Cardiac muscle cell (in vitro differentiated cells and primary cell): ENCODE measurements at places on chromosomes 11 and 22. TPM values are rescaled to one million over a fixed set of nuclear protein-coding genes. Genes with fewer than 3 reads are reported as not detected.
A peak's percentile ranks its signal among the peaks of the same experiment; 100 is the strongest.

DNA sequence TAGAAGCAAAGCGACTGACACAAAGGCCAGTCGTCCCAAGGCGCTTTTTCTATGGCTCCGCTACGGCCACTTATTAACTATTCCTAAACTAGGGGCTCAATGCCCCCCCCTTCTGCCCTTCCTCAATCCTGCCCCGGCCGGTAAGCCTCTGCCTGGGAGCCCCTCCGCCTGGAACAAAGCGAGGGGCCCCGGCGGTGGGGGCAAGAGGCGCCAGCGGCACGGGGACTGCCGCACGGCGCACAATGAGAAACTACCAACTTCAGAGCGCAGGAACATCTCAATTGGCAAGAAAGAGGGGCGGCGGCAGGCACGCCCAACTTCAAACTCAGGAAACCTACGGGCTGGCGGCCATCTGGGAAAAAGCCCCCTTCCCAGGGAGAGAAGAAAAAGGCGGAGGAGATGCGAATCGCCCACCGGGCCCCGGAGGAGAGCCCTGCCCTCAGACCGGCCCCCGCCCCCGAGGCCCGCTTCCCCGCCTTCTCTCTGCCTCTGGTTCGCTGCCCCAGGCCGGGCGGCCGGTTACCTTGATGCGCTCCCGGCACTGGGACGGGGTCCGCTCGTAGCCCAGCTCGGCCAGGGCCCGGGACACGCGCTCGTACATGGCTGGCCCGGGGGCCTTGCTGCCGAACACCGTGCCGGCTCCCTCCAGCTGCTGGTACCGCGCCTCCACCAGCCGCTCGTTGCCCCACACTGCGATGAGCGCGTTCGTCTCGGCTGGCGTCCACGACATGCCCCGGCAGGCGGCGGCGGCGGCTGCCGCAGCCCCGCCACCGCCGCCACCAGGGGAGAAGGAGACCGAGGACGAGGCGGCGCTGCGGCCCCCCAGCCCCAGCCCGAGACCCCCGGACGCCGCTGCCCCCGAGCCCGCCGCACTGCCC lies 619 bp downstream of the MSANTD2 start:
- H3K4me1 ChIP-seq, result peaks cover 18% of the 10 kb centered on the region
- H3K27ac ChIP-seq, result peak overlapping the region; percentile 93
- no peaks in the 10 kb centered on the region for H3K36me3 ChIP-seq
- H3K27me3 ChIP-seq, result no peaks in the 10 kb centered on the region
- DNase-seq, result peak; percentile 47

DNA sequence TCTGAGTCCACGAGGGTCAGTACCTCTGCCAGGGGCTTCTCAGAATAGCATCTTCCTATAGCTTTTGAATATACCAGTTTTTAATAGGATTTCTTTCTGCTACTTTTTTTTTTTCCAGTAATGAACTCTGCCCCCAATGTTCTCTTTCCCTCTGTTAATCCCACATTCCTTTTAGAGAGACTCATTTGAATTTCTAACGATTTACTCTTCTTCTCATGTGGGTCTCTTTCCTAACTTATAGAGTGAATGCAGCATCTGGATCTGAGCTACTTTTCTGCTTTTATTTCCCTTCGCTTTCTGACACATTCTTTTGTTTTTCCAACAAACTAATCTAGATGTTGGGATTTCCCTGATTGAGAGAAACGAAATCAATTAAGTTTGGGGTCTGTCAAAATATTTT lies 71.4 kb downstream of the INSC start:
- H3K36me3 ChIP-seq, result no peaks in the 10 kb centered on the region
- DNase-seq, result no peak
- H3K4me1 ChIP-seq, result no peaks in the 10 kb centered on the region
- no peak overlapping the region for H3K27ac ChIP-seq
- no peak overlapping the region for H3K4me3 ChIP-seq
- H3K27me3 ChIP-seq, result no peaks in the 10 kb centered on the region

- H3K4me3 ChIP-seq, result no peak overlapping the region
- H3K36me3 ChIP-seq, result no peaks in the 10 kb centered on the region
- no peak for DNase-seq
- H3K27me3 ChIP-seq, result no peaks in the 10 kb centered on the region
Observed at GRCh38 chr11:79110796-79111195, 330.0 kb downstream of the TENM4 start.

GRCh38 chr22:45575607-45576272 lies 73.1 kb downstream of the FBLN1 start:
- DNase-seq, result no peak
- no peaks in the 10 kb centered on the region for H3K4me1 ChIP-seq
- H3K27me3 ChIP-seq, result peaks cover 12% of the 10 kb centered on the region
- no peaks in the 10 kb centered on the region for H3K36me3 ChIP-seq

TRIM29 gene
- not detected in 2 replicates for total RNA-seq
